Stimulated activated CD4-positive, alpha-beta T cell treated with anti-CD3 and anti-CD28 coated beads, Interleukin-15, amount 100 ng/mL, for 48 hours (primary cell): ENCODE measurements at places on chromosomes 5 and 9.

DNA sequence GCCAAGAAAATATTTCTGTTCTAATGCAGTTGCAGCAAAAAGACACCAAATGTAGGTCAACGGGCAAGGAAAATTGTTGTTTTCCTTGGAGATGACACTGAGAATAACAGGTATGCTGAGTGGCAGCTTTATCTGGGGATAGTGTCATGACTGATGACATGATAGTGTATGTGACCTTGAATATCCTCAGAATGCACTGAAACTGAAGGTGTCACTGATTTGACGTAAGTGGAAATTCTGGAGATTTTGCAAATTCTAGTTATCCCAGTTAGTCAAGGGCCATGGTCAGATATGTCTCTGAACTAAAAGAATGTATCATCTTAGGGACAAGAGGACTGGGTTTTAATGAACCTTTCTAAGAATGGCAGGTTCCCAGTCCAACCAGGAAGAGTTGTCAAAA, 138.0 kb upstream of the C9orf72 start:
- DNase-seq = no peak

DNA sequence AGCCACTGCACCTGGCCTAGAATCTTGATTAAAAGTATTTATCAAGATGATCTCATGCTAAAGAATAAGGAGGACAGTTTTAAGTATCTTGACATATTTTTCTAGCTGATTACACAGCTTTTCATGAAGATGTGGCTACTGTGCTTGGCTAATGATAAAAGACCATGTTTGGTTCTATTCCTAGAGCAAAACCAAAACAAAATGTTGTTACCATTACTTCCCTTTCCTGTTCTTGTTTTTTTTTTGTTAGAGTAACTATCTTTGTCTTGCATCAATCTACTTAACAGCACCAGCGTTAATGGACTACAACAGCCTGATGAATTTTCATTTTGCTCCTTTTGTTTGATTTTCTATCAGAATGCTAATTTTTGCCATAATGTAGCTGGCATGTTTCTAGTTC, 86.2 kb upstream of the DHFR start:
- DNase-seq = no peak

GRCh38 chr9:81369121-81369520, 320.2 kb downstream of the TLE1 start:
- no peak for DNase-seq

DNA sequence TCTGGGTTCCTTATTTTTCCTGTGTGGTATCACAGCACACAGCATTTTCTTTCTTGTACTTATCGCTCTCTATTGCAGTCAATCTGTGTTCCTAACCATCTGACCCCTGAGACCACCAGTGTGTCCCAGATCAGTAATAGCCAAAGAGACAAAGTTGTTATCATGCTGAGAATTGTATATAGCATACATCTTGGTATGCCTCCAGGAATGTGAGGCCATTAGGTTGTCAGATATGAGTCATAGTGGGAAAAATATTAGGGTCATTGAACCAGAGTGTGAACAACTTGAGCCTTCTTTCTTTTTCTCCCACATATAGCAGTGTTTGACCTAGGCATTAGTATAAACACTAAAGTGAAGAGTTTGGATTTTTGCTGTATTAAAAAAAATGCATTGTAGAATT, 106.3 kb downstream of the NDUFAF2 start:
- DNase-seq = no peak

GRCh38 chr5:103021314-103021713, 98.6 kb downstream of the GIN1 start:
- no peak for DNase-seq

DNA sequence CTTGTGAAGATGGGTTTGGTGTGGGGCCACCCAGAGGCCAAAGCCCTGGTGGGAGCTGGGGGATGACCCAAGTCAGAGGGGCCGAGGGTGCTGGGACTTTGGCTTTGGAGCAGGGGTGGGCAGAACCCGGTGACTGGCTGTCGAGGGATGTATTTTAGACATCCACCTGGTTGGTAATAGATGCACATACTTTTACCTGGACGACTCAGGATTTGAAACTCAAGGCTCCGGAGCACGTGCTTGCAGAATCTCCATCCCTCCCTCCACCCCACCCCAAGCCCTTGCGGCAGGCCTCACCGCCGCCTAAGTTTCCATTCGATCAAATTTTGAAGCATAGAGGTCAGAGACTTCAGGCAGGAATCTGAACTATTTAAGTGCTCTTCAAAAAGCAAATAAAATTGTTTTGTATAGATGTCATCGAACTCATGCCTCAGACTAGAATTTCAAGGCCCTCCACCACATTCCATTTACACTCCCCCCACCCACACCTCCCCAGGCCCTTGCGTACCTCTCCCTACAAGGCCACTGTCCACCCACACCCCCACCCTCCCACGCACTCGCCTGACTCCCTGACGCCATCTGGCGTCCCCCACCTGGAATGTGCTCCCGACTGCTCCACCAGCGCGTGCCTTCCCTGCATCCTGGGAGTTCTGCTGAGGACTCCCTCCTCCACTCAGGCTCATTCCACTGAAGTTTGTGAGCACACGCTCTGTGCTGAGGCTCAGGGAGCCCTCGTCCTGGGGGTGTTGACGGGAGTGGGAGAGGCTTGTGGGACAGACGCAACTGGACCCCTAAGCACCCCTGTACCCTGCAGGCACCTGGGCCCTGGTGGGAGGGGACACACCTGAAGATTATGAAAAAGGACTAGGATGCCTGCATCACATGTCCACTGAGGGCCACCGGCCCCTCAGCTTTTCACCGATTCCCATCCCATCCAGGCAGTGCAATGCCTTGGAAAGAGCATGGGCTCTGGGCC, 56.4 kb upstream of the RPL26L1 start:
- DNase-seq = no peak

GRCh38 chr5:14238272-14238671, 95.1 kb downstream of the TRIO start:
- DNase-seq = no peak

GRCh38 chr9:126024581-126025230, 277.5 kb downstream of the PBX3 start:
- no peak for DNase-seq

DNA sequence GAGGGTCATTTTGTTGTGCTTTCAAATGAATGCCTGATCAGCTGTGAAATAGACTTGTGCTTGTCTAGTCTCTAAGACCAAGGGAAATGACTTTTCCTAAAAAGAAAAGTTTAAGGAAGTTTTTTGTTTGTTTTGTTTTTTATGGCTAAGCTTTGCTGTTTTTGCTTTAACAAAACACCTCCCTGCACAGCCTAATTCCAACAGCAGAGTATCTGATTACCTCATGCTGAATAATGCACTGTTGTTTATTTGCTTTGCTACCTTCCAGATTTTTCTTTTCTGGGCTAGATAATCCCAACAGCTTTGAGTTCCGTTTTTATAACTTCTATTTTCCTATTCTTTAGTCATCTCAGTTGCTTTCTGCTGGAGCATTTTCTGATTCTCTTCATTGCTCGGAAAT, 95.8 kb downstream of the AOPEP start:
- no peak for DNase-seq

- peak; percentile 45 for DNase-seq
Observed at GRCh38 chr5:177378884-177379883, 5.0 kb upstream of the SLC34A1 start.

- no peak for DNase-seq
Observed at GRCh38 chr9:33233626-33234342, 6.2 kb upstream of the SPINK4 start.
